ENCODE measurements at places on chromosomes 6 and 20.

DNA sequence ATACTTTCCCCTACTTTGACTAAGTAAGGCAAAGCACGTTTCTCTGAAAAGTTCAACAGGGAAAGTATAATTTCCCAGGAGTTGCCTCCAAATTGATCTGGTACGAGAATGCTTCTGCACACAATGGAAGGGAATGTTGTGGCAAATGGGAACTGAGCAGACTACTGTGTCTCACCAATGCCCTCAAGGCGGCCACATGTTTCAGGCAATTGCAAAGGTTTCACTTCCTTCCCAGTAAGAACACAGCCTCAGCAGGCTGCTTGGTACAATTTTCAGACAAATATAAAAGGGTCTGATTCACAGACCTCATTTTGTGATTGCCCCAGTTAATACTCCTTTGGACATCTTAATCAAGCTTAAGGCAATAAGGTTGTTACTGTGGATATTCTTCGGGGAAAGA is 71.2 kb downstream of the KIAA0319 start:
- DNase-seq = no peak

DNA sequence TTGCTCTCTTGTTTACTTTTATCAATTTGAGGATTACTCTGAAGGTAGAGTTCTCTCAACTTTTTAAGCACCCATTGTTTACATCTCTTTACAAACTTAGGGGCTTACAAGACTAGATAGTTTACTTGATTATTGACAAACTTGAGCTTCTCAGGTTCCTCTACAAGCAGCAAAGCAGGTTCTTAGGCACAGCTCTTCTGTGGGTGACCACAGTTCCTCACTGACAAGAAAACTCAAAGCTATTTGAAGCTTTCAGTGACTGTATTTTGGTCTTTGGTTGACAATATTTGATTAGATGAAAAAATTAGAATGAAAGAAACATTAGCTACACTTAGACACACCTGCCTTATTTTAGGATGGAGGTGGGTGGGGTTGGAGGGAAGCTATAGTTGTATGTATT is 327.3 kb upstream of the RUNX2 start:
- DNase-seq = no peak

GRCh38 chr20:11469795-11470435 is 447.8 kb upstream of the BTBD3 start:
- DNase-seq = no peak

DNA sequence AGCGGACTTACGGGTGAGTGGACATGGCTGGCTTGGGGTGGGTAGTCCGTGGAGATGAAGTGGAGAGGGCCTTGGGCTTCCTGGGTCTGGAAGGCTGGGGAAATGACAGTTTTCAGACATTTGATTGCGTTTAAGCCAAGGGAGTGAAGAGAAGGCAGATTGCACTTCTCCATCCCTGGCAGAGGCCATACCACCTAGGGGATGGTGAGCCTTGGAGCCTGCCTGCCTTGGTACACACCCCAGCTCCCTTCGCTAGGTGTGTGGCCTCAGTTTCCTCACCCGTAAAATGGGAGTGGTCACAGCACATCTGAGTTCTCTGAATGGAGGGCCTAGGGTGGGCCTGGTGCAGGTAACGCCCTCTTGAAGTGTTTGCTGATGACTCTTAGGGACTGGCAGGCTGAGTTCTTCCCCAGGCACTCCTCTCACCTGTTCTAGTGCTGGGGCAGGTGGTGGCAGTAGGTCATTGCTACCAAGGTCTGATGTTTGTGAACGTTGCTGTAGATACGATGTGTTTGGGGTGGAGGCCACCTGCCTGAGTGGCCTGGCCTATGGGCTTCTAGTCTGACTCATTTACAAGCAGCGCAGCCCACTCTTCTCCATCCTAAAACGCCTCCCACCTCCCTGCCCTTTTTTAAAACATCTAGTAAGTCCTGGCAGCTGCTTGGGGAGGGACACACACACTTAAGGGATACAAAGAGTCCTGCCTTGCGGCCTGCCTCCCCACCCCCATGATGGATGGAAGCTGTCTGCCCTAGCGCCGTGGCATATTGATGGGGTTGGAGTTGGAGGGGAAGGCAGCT is 2.3 kb downstream of the RBM38 start:
- DNase-seq = no peak

DNA sequence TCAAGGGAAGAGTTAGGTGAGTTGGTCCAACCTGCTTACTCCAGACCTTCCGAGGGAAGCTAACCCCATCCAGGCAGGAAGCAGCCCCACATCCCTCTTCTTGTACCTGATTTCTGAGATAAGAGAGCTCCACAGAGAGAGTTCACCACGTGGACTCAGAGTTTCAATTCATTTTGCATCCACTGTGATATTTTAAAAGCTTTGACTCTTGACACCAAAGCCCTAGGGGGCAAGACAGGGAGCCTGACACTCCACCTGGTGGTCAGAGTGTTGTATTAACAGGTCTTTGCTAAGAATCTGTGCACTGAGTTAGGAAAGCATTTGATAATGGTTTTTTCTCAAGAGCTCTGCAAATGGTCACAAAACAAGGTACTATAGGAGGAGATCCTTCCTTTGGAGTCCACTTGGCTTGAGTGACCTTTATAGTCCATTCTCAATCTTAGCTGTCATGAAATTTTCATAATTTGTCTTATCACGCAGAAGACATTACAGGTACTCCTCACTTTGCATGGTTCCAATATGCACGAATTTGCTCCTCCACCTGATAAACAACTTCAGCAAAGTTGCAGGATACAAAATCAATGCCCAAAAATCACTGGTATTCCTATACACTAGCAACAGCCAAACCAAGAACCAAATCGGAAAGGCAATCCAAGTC is 56.2 kb upstream of the RIPOR2 start:
- peak; percentile 67 for DNase-seq

- DNase-seq = no peak
These were observed 586.6 kb downstream of the KIF16B start for GRCh38 chr20:15986690-15987089.

- DNase-seq = no peak
These were observed at the start of gene TFAP2B for GRCh38 chr6:50818673-50819072. TSS of gene TFAP2B (plus strand) at chr6:50818871. CDS start at chr6:50818892, 21 bp downstream.

GRCh38 chr6:10578723-10579122 is 57.6 kb downstream of the GCNT2 start:
- DNase-seq = no peak

DNA sequence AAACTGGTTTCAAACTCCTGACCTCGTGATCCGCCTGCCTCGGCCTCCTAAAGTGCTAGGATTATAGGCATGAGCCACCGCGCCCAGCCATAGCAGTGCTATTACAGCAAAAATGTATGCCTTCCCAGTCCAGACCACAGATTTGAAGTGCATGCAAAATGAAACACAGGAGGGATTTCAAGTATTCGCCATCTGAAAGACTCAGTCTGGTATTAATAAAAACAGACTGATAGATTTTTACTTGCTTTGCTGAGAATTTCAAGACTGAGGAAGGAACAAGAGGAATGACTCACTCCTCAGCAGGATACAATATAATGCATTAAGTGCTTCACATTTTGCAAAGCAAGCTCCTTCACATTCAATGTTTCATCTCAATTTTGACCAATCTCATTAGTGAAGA is 134.9 kb downstream of the TMEM200A start:
- DNase-seq = peak; percentile 83

DNA sequence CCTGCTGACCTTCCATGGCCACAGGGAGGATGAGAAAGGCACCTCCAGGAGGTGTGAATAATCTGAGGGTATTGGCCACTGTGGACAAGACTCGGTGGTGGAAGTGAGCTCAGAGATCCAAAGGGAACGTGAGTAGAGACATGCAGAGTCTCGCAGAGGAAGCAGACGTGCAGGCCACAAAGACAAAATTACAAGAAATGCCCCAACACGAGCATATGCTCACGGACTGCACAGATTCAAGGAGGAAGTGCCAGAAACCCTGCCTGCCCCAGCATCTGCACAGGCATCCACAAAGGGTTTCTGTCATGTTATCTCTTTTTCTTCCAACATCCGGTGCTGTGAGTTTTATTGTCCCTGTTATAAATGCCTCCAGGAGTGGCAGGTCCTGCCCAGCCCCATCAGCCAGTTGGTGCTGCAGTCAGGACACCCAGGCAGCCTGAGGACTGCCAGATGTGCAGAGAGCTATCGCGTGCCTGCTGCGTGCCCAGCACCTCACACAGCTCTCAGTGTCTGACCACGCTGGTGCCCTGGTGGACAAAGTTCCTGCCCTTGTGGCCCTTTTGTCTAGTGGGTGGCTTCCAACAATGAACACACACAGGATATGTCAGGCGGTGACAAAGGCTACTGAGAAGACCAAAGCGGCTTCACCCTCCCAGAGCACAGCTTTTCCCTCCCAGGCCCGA is 34.0 kb upstream of the FANCE start:
- DNase-seq = no peak

DNA sequence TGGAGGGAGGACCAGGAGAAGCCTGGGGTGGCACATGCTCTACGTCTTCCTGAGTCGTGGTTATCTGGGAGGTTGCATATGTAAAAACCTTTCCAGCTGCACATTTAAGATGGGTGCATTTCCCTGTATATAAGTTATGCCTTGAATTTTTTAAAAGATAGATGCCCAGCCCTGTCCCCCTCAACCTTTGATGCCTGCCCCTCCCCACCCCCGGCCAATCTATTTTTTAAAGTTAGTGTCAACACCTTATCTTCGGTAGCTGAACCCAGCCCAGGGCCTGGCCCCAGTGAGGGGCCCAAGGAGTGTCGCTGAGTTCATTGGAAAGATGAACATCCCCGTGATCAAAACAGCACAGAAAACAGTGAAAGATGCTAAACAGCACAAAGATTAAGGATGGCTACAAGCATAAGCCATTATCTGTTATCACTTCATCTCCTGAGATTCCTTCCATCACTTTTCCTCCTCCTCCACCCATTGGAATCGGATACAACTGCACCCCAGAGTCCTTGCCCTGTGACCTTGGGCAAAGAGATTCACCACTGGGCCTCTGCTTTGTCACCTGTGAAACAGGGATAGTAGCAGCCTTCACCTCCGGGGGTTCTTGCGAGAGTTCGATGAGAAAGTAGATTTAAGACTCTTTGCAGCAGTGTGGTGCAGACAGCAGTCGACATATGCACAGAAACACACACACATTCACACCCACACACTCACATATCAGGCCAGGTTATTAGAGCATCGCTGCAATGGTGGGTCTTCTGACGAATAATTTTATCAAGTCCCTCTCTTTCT is 47.5 kb downstream of the SIRPA start:
- no peak for DNase-seq

Measured in AG08395 (cell line).